ENCODE measurements at places on chromosomes 6 and 20.
A peak's percentile ranks its signal among the peaks of the same experiment; 100 is the strongest.

GRCh38 chr6:163956571-163957407 lies 542.3 kb downstream of the QKI start:
- DNase-seq = peak; percentile 69

- no peak for DNase-seq
Measured at GRCh38 chr6:13452346-13453117, 34.9 kb downstream of the GFOD1 start.

DNA sequence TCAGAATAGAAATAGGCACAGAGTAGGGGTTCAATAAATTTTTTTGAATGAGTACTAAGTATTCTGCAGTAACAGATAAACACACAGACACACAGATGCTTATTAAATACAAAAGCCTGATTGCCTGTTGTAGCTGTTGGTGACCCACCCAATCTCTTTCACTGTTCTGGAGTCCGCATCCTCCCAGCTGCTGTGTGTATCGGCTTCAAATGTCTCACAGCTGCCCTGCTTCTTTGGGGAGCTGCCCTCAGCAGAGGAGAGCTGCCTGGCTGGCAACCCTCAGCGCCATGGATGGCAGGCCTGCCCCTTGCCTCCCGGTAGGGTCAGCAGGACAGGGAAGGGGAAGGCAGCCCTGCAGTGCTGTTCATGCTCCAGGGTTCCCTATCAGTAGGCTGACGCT lies 85.9 kb upstream of the PRND start:
- no peak for DNase-seq

GRCh38 chr6:90467546-90467945 lies 119.3 kb downstream of the MAP3K7 start:
- no peak for DNase-seq

GRCh38 chr6:41786451-41787218 lies 859 bp upstream of the TOMM6 start:
- peak; percentile 68 for DNase-seq

GRCh38 chr6:129730477-129731165 lies 20.6 kb upstream of the ARHGAP18 start:
- DNase-seq = no peak

DNA sequence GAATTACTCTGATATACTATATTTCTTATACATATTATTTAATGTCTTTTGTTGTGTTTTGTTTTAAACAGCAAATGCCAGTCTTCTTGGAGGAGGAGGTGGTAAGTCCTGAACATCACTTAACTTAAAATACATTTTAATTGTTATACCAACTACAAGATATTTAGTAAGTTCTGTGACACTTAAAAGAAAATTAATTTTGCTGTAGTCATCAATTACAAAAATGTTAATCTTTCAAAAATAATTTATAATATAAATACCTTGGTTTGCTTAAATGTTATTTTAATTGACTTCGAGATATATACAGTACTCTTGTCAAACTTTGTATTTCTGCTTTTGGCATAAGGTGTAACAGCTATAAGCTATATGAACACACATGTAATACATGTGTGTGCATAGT lies 156.0 kb upstream of the FLRT3 start:
- DNase-seq = no peak

DNA sequence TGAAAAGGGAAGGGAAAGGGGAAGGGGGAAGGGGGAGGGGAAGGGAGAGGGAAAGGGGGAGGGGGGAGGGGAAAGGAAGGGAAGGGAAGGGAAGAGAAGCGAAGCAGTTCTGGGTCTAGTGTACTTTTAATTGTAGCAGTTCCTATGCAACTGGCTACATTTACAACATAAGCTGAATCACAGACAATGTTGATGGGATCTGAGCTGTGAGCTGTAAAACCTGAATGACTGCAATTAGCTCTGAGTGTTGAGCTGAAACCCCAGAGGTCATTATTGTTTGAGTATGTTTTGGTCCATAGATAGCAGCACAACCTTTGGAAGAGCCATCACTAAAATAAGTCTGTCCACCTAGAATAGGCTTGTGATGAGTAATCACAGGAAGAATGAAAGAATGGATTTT lies 7.2 kb upstream of the ABHD12 start:
- DNase-seq = no peak

GRCh38 chr6:48597951-48598350 lies 487.0 kb upstream of the PTCHD4 start:
- DNase-seq = no peak

DNA sequence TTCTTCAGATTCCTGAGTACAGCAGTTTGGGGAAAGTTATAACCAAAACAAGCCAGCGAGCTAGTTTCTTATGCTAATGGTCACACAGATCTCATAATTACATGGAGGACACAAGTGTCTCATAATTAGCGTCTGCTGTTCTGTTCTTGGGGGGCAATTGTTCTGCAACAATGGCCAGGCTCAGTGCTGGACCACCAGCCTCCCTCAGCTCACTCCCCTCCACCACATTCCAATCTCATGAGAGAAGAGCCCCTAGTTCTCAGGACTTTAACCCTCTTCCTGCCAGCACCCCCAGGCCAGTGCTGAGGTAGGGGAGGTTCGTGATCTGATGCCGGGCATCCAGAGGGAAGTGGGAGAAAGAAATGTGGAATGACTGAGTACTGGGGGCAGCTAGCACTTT lies 20.2 kb upstream of the TOX2 start:
- no peak for DNase-seq

GRCh38 chr6:63764318-63764916 lies 128.8 kb downstream of the PHF3 start:
- DNase-seq = peak; percentile 48

- DNase-seq = no peak
Measured at GRCh38 chr20:3922983-3923339, 33.8 kb downstream of the PANK2 start.

DNA sequence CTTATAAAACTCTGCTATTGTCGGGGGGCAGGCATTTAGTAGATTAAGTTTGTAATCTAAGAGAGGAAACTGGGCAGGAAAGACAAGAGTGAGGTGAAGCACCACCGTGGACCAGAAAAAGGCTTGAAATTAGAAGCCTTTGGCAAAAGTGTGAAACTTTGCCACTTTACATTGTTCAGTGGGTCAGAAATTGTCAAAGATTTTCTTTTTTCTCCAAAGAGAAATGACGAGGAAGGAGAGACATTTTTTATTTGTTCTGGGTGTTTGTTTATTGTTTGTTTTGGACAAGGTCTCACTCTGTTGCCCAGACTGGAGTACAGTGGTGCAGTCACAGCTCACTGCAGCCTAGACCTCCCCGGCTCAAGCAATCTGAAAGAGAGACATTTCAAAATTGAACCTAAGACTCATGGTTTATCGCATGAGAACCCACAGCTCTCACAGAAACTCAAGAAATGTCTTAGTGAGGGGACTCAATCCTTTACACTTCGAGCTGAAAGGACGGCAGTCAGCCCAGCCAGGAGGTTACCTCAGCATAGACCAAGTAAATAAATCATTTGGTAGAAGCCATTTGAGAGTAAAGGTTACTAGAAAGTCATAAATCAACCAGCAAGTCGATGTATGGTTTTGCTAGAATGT lies 262.8 kb upstream of the TAB2 start:
- DNase-seq = no peak

DNA sequence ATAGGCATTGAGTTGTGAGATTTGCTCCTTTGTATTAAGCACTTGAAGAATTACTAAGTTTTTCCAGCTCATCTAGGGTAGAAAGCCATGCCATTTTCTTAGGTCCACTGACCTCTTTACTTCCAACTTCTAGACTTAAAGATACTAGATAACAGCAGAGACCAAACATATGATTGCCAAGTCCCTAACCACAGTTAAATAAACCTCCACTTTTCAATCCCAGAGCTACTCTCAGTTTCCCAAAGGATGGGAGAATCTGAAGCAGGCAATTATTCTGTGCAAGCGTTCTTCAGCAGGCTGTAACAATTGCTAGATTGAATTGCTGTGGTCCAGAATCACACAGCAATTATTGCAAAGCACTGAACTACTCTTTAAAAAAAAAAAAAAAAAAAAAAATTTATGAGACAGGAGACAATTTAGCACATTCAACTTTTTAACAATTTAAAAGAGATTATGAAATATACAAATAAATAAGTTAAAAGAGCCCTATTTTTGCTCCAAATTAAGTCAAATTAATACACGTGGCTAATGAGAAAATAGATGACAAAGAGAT lies 104.0 kb upstream of the PRSS16 start:
- DNase-seq = no peak

- peak; percentile 77 for DNase-seq
Measured at GRCh38 chr20:49982346-49983122, at the start of gene SNAI1. SNAI1 (plus strand) TSS chr20:49982980; CDS start chr20:49983060, 80 bp downstream.

DNA sequence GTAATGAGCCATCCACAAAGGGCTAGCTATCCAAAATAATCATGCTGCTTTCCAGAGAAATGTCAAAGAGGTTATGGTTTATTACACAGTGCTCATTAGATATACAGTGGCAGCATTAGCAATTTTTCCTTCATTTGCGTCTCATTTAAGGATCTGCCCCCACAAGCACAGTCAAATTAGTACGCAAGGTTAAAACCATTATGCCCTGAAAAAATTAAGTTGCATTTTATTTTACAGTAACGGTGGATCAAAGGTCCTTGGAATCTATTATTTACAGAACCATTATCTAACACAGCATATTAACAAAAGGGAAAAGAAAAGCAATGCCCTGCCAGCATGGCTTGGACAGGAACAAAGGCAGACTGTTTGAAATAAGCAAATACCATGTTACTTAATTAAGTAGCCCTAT lies 144.8 kb downstream of the PDSS2 start:
- no peak for DNase-seq

DNA sequence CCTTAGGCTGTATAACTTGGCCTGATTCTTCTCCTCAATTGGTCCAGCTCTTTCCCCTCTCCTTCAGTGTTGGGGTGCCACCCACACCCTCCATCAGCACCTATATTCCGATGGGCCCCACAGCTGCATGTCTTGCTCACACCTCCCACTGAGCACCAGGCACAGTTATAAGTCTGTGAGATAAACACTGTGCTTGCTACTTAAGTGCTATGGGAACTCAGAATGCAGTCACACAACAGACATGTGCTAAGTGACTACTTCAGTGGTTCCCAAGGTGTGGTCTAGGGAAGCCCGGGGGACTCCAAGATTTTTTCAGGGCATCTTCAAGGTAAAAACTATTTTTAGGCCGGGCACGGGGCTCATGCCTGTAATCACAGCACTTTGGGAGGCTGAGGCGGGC lies 7.3 kb downstream of the ZC3H12D start:
- DNase-seq = no peak

DNA sequence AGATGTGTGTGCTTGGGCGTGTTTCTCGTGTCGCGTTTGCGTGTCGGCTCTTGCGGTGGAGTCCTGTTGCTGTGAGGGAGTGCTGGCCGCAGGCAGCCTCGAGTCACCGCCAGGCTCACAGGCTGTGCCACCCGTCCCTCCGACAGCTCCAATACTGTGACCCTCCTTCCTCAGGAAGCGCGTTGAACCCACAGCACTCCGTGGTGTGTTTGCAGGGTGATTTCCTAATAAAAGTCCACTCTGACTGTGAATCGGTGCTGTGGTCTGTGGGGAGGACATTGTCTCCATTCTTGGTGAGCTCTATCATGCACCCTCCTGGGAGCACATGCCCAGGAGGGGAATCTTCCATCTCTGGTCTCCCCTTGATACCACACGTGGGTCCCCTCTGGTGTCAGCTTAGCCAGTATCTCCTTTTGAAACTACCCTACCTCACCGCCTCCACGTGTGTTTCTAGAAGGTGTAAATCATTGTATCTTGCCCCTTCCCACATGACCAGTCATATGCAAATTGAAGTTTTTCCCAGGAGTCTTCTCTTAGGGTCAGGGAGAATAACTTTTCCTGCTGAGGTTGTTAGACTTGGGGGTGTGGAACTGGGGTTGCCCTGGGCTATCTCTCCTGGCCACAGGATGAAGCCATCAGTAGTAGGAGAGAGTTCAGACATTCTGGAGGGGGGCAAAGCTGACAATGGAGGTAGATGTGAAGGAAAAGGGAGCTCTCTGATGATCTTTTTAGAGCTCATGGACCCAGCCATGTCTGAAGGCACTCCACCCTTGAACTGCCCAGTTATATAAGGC lies 13.3 kb upstream of the PCMTD2 start:
- no peak for DNase-seq

DNA sequence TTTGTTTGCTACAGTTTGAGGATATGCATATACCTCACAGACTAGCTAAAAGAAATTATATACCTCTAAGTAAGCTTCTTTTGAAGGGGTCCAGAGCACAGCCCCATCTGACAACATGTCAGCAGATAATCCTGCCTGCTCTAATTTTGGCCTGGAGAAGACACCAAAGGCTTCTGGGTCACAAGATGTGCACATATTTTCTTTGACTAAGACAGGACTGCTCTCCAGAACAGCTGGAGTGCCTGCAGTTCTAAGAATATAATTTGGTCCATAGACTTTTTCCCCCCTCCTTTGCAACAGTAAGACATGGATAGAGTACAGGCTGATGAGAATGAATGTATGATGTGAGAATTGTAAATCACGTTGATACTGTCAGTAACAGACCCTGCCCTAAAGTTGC lies 107.9 kb upstream of the KCNK16 start:
- DNase-seq = no peak

GRCh38 chr6:146560607-146561006 lies 17.0 kb downstream of the RAB32 start:
- no peak for DNase-seq

DNA sequence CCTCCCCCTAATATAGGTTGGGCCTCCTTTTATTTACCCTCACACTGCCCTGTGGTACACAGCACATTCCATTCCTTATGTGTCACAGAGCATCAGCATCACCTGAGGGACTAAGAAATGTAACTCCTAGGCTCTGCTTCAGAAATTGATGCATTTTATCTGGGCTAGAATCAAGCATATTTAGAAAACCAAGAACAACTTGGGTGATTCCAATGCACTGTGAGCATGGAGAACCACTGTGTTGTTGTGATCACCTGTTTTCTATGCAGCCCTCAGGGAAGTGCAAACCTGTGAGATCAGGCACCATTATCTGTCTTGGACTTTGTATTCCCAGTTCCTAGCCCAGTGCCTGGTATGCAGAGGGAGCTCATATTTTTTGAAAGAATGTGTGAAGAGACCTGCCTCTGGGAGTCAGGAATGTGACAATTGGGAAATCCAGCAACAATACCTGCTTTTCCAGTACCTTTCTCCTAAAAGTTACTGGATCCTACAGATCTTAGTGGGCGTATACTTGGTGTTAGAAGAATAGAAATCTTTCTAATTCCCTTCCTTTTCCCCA lies 7.0 kb downstream of the KAT14 start:
- no peak for DNase-seq

DNA sequence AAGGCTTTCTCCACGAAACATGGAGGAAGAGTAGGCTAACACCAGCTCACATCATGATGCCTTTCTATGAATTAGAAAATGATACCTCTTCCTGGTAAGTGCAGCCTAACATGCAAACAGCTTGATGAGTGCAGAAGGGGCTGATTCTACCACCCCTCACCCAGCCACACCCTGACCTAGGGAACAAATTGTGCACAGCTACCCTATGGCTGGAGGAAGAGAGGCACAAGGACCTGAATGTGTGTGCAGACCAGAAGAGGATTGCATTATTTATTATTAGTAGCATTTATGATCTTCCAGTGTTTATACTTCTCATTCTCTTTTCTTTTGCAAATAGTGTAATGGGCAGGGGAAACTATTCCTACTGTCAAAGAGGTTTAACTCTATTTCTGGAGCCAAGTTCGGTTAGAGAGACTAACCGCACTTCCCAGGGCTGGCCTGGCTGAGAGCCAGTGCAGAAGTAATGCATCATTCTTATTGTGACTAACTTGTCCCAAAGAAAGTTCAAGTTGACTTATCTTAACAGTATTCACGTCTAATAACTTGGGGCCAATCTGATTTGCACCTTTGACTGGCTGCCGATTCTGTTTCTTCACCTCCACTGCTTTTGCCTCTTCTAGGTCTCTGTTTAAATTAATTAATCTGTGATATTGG lies 237.5 kb downstream of the CD83 start:
- DNase-seq = peak; percentile 43
